ENCODE measurements at places on chromosomes 4 and X.

- no peak for DNase-seq
Measured at GRCh38 chr4:173735049-173735448, 205.0 kb upstream of the HAND2 start.

DNA sequence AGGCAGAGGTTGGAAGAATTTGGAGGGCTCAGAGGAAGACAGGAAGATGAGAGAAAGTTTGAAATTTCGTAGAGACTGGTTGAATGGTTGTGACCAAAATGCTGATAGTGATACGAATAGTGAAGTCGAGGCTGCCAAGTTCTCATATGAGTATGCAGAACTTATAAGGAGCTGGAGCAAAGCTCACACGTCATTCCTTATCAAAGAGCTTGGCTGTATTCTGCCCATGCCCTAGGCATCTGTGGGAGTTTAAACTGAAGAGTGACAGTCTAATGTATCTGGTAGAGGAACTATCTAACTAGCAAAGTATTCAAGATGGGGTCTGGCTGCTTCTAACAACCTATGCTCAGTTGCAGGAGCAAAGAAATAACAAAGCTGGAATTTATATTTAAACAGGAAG is 102.1 kb downstream of the PCDH18 start:
- no peak for DNase-seq

DNA sequence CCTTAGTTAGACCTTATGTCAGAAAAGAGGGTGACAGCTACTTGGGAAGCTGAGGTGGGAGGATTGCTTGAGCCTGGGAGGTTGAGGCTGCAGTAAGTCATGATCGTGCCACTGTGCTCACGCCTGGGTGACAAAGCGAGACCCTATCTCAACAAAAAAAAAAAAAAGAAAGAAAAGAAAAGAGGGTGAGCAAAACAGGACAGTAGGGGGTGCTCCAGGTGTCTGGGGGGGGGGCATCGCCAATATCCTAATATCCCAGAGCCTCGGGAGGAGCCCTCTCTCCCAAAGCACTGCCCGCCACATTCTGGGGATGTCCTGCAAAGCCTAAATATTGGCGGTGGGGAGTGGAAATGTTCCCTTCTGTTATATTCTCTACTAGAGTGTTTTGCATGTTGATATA is 120.9 kb upstream of the TBL1X start:
- peak; percentile 16 for DNase-seq

GRCh38 chrX:149938881-149939654 is 777 bp upstream of the EOLA2 start:
- peak; percentile 71 for DNase-seq

GRCh38 chr4:180792541-180792940 is 1450.7 kb upstream of the TENM3 start:
- DNase-seq: no peak

- DNase-seq: peak; percentile 54
Measured at GRCh38 chr4:4260185-4260751, 12.2 kb upstream of the TMEM128 start.

DNA sequence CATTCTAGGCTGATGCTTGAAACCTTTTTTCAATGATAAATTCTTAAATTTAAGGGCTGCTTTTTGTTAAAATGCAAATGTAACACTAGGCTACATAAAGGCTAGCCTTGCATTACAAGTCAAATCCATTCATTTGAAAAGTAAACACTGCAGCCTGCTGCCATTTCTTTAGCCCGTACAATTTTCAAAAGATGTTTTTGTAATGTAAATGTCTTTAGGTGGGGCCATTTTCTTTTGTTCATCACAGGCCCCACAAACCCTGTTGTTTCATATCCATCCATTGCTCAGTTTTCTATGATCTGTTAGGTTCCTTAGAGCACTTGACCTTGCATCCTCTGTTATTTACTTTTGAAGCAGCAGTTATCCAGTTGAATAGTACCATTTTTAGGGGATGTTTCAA is 296.2 kb upstream of the AMOT start:
- DNase-seq: no peak

- DNase-seq: peak; percentile 33
Measured at GRCh38 chr4:158722291-158722916, 792 bp downstream of the PPID start.

DNA sequence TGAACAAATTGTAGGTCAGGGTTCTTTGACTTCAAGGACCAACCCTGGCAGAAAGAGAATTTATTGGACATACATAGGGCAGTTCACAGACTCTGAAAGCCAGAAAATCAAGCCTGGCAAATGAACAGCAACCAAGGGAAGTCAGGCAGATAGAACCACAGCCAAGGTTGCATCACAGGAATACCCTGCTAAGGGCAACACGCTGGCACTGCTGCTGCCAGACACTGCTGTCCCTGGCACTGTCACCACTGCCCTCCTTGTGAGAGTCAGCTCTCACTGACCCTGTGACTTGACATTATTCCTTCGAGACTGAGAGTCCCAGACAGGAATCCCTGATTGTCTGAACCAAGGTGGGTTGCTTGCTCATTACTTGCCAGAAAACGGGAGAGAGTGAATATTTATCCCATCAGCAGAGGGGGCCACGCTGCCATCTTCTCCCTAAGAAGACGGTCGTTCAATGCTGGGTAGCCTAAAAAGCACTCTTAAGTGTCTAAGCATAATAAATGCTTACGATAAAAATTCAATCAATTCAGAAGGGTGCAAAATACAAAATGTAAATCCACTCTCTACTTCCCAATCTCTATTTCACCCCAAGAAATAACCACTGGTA is 23.2 kb upstream of the PTTG2 start:
- no peak for DNase-seq

DNA sequence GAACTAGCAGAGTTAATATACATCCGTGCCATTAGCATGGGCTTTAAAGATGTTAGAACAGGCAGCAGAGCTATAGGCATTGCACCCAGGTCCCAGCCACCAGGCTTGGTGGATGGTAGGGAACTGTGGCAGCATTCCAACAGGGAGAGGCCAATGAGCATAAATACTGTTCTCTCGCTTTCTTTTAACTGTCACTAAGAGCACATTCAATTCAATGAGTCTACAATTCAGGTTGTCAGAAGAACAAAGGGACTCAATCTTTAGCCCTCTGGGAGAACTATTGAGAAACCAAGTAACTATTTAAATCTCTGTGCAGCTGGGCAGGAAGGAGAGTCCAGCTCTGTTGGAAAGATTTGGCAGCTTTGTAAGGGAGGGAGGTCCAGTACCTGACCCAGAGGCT is 165.6 kb downstream of the CHIC1 start:
- DNase-seq: no peak

DNA sequence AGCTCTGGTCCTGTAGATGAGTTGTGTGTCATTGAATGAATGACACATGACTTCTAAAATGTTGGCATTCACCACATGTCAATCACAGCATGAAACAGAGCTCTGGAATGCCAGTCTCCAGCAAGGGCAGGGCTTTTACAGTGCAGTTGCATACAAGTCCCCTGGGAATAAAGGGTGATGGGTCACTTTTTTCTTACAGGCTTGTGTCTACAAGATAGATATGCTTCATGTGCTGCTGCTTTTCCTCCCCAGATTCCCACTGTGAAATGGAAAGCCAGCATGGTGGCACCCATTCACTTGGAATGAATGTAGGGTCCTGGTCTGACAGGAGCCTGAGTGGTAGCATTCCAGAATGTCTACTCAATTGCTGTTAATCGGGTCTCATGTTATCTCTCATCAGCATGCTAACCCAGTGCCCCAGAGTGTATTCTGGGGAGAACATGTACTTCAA is 159.1 kb upstream of the KIT start:
- no peak for DNase-seq

DNA sequence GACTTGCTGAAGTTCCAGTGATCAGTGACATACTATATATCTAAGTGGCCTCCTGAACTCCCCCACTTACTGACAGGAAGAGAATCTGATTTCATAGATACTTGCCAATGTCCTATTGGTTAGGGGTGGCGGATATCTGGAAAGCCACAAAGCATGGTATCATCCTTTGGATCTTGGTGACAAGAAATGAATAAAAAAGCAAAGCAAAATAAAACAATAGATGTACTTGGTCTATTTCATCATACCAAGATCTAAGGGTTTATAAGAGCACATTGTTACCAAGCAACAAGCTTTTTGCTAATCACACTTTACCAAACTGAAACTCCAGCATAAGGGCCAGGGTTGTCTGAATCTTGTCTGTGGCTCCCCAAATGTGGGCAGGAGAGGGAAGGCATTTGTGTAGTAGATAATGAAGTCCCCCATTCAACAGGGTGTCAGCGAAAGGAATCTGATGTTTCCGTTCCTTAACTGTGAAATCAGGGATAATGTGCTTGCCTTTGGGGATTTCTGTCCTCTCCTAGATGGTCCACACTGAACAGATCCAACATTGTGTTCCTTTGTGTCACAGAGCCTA is 125.0 kb upstream of the SMIM10 start:
- no peak for DNase-seq

- DNase-seq: no peak
Measured at GRCh38 chr4:52420330-52420729, 238.8 kb downstream of the USP46 start.

- no peak for DNase-seq
Measured at GRCh38 chrX:3403748-3404147, 57.3 kb upstream of the MXRA5 start.

DNA sequence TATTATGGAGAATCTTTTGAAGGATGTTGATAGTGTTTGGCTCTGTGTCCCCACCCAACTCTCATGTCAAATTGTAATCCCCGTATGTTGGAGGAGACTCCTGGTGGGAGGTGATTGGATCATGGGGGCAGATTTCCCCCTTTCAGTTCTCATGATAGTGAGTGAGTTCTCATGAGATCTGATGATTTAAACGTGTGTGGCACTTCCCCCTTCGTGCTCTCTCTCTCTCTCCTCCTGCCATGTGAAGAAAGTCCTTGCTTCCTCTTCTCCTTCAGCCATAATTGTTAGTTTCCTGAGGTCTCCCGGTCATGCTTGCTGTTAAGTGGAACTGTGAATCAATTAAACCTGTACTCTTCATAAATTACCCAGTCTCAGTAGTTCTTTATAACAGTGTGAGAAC is 166.1 kb upstream of the NUDT6 start:
- DNase-seq: no peak

DNA sequence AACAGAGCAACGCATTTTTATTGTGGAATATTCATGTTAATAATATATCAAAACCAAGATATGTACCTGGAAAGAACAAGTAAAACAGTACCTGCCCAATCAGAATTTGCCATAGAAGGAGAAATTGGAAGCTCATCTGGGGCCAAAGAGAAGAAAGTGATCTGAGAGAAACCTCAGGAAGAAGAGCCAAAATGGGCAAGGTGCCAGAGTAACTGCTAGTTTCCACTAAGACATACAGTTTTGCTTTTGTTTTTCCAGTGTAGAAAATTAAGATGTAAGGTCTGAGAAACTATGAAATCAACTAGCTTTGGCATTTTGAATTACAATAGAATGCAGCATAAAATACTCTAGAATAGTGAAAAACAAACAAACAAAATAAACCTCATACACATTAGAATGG is 2201.2 kb downstream of the ARAP2 start:
- no peak for DNase-seq

- DNase-seq: no peak
Measured at GRCh38 chrX:103397707-103398106, 21.4 kb downstream of the BEX3 start.

GRCh38 chrX:11632732-11633131 is 33.0 kb downstream of the ARHGAP6 start:
- DNase-seq: no peak

- no peak for DNase-seq
Measured at GRCh38 chr4:1739358-1739757, 18.0 kb downstream of the TACC3 start.

DNA sequence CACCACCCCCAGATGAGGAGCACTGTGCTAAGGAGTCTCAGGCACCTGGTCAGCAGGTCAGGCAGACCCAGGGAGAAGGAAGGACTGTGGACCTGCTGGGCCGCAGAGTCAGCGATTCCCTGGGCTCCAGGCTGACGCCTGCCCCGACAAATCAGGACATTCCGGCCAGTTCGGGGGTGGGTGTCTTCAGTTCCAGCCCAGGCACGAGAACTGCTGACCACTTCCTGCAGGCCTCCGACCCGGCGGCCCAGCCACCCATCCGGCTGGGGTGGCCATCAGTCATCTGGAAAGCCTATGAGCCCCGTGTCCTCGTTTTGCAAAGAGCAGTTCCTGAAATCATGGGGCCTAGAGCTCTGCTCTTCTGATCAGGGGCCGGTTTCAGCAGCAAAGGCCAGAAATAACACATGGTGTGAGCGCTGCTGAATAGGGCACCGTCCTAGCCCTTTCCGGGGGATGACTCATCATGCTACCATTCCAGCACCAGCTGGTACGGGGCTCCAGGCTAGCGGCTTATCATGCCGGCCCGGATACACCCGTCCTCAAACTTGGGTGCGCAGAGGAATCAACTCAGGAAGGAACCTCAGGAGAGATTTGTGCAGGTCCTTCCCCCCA is 7.8 kb upstream of the SH3TC1 start:
- peak; percentile 78 for DNase-seq

DNA sequence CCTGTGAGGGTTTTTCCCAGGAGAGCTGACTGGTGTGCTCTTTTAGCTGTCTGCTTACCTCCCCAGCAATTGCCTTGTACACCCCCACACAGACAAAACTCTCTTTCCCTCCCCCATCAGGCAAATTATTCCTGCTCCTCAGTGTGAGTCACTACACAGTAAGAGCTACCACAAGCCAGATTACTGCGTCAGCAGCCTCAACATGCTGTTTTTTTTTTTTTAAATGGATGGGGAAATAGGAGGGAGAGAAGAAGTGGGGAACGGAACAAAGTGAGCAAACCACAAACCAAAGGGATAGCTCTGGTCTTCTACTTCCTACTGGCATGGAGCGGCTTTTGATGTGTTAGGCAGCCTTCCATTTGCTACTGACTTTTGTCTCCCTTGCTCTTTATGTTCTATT is 107.5 kb upstream of the ACSL4 start:
- peak; percentile 82 for DNase-seq
